ENCODE measurements at places on chromosomes 1 and 21.
A peak's percentile ranks its signal among the peaks of the same experiment; 100 is the strongest.

GRCh38 chr1:200392625-200393185 lies 17.1 kb downstream of the ZNF281 start:
- no peak for DNase-seq

DNA sequence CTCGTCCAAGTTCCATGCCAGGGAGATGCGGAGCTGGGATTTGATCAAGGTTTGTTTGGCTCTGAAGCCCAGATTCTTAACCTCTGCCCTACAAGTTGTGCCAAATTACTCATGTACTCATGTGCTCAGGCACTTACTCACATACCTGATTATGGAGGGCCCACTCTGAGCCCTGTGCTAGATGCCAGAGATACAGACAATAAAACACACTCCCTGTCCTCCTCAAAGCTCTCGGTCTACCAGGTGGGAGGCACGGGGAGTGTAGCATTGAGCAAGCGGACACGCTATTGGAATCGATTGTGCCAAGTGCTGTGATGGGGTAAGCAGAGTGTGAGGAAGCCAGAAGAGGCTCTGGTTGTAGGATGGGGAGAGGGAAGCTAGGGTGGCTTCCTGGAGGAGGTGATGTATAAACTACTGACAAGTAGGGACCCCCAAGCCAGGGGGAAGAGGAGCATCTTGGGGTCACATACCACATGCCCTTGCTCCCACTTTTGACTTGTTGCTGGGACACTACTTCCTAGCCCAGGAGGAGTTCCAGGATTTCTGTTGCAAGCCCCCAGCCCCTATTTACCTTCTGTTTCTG lies 49.8 kb upstream of the IFNLR1 start:
- no peak for DNase-seq

GRCh38 chr1:29800522-29800956 lies 564.2 kb downstream of the PTPRU start:
- no peak for DNase-seq

DNA sequence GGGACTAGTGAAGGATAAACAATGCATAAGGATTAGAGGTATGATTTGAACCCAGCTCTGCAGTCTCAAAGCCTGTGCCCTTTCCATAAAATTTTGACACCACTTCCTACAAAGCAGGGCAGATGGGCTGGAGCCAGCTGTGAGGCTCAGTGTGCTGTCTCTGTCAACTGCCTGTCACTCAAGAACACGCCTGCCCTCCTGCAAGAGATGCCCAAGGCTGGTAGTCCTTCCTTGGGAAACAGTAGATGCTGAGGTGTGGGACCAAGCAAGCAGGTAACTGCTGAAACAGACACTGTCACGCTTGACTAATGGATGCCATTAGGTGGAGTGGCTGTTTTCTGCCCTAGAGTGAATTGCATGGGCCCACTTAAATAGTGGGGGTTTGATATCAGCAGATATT lies 402.0 kb downstream of the PTPRU start:
- no peak for DNase-seq

GRCh38 chr1:184994301-184994700 lies 20.0 kb upstream of the NIBAN1 start:
- no peak for DNase-seq

DNA sequence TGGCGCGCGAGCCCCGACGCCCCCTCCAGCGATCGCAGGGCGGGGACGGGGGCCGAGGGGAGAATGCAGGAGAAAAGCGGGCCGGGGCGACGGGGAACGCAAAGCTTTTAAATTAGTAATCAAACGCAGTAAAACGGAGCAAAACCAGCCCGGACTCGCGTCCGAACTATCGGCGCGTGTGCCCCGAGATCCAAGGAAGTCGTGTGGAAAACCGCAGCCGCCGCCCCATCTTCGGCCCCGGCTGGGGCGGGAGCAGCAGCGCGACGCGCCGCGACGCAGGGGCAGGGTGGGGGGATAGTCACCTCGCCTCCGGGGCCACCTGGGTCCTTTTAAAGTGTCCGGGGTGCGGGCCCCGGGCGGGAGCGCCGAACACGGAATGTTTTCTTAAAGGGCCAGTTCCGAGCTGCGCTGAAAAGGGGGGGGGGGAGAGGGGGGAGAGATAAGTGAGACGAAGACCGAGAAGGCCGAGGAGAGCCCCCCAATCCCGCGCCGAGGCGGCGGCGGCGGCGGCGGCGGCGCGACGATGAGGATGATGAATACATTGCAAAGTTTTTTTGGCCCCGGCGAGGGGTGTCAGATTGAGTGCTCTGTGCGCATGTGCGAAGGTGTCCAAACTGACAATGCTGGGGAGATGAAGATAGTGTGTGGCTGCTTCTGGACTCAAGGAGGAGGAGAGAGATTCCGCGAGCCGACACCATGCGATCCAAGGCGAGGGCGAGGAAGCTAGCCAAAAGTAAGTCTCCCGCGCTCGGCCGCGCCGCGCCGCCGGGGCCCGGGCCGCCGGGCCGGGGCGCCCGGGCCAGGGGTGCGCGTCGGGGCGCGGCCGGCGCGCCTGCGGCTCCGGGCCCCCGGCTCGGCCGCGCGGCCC lies at the start of gene PRDM16:
Gene PRDM16, plus strand, starts transcription at position 640 of the 868 bp plus-strand sequence. Its CDS starts 57 bp downstream, at position 697.
- DNase-seq = no peak

DNA sequence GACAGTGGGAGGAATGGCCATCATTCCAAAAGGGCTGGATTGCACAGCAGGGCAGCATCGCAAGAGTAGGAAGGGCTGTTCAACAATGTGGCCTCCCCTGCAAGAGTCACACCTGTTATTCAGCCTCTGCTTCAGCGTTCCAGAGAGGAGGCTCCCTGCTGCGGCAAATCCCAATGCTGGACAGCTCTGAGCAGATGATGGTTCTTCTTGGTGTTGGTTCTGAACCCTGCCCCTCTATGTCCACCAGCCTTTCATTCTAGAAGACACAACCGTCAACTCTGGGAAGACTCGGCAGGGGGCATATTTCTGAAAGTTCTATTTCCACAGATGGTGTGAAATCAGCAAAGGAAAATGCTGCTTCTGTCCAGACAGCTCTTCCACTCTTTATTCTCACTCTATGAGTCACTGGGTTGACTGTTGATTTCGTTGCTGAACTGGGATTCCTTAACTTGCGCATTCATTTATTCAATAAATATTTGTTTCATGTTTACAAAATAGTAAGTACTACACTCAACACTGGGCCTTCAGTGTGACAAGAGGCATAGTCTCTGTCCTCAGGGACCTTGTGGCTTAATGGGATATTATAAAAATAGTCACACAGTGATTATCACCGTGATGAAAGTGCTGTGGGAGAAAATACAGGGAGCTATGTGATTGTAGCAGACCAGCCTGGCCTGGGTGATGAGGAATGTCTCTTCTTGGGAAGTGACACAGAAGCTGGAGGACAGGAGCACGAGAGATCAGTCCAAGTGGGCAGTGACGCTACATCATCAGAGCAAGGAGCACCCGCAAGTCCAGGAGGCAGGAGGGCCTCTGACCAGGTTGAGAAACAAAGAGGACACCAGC lies 260.3 kb downstream of the SIPA1L2 start:
- no peak for DNase-seq

DNA sequence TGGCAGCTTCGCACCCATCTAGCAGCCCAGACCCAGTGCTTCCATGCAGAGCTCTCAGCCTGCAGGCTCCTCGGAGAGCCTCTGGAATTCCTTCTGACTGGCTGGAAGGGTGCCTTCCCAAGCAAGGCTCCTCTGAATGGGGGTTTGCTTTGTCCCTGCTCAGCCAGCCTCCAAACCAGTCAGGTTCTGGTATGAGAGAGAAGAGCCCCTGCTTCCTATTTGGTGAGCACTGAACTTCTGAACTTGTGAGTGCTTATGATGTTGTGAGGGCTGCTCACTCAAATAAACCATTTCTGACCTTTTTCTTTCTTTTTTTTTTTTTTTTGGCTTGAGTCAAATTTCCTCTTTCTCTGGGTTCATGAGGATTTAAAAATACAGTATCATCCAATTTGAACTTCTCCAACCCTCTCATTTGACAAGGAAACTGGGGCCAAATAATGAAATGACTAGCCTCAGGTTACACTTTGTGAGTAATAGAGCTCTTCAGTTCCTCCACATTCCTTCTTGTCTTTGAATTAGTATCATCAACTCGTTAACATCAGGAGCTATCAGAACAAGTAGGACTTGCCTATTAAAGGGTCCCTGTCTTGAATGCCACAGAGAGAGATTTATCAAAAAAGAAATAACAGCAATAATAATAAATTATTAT lies 39.6 kb downstream of the GFI1 start:
- no peak for DNase-seq

DNA sequence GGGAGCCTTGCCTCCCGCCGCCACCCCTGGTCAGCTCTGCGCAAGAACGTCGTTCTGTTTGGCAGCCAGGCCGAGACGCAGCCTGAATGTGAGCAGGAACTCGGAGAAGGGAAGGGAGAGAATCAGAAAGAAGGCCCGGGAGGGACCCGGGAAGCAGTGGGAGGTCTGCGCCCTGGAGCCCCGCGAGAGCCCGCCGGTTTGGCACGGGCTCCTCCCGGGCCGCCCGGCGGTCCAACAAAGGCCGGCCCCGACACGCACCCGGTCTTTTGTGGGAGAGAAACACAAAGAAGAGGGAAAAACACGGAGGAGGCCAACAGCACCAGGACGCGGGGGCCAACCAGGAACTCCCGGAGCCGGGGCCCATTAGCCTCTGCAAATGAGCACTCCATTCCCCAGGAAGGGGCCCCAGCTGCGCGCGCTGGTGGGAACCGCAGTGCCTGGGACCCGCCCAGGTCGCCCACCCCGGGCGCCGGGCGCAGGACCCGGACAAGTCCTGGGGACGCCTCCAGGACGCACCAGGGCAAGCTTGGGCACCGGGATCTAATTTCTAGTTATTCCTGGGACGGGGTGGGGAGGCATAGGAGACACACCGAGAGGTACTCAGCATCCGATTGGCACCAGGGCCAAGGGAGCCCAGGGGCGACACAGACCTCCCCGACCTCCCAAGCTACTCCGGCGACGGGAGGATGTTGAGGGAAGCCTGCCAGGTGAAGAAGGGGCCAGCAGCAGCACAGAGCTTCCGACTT lies 2.7 kb upstream of the OLIG2 start:
- no peak for DNase-seq

- no peak for DNase-seq
Observed at GRCh38 chr1:150809651-150810050, 1.6 kb upstream of the CTSK start.

- peak; percentile 74 for DNase-seq
Observed at GRCh38 chr21:37257967-37258877, 8.9 kb downstream of the VPS26C start.

GRCh38 chr21:31580866-31581276 lies 78.6 kb upstream of the SOD1 start:
- peak; percentile 82 for DNase-seq

- no peak for DNase-seq
Observed at GRCh38 chr1:67795179-67795912, 37.9 kb downstream of the GNG12 start.

DNA sequence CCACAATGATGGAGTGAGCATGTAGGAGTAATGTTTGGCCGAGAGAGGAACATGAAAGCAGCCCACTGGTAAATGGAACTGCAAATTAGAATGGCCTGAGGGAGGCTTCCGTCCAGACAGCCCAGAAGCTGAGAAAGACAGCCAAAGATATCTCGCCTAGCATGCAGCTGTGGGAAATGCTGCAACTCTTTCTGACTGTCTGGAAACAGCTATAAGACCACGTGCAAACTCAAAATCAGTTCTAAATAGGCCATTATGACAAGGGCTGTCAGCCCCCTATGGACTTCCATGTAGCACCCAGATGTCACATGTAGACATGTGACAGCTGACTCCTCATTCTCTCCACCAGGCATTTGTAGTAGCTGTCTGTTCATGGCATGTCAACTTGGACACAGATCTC lies 62.9 kb upstream of the ATP1A1 start:
- DNase-seq = no peak

GRCh38 chr1:99751877-99752504 lies 14.4 kb downstream of the FRRS1 start:
- no peak for DNase-seq

DNA sequence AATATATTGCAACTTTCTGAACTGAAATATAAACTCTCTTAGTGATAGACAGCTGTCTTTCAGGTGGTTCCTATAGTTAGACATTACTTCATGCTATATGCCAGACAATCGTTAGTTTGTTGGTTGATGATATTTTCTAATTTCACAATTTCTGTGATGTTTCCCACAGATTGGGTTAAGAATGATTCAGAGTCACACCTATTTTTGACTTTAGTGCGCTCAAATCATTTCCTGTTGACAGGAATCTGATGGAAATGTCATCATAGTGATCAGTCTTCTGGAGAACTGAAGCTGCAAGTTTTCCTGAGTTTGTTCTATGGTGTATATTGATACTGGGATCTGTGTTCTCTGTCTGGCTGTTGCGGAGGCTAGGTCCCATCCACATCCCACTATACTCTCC lies 119.7 kb downstream of the C1orf21 start:
- DNase-seq = no peak

- no peak for DNase-seq
Observed at GRCh38 chr1:86692641-86693040, 11.7 kb upstream of the SH3GLB1 start.

DNA sequence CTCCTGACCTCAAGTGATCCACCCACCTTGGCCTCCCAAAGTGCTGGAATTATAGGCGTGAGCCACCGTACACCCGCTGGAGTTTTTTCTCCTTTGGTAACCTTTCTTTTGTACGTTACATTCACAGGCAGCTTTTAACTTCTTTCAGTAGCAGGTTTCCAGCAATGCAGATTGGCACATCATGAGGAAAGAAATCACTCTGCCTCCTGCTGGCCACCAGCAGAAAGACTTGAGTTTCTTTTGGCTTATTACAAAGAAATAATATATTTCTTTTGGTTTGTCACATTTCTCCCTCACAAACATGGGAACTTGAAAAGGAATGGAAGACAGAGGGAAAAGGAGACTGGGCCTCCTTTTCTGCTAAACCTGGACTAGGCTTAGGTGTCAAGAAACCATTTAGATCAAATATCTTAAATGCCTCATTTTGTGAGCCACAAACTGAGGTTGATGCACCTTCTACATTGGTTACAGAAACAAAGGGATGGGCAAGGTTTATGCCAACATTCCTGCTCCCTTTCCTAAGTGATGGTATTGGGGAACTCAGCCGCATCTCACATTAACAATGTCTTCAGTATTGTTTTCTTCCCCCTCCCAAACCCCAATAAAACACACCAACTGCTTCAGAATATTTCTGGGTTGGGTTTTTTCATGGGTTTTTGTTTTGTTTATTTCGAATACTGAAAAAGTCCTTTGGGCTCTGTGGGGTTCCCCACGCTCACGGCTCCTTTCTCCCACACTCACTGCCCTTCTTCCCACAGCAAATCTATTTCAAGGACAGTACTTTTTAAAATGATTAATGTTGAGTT lies 7.7 kb downstream of the ENSA start:
- no peak for DNase-seq

- no peak for DNase-seq
Observed at GRCh38 chr1:19089524-19089923, 120.5 kb downstream of the UBR4 start.

DNA sequence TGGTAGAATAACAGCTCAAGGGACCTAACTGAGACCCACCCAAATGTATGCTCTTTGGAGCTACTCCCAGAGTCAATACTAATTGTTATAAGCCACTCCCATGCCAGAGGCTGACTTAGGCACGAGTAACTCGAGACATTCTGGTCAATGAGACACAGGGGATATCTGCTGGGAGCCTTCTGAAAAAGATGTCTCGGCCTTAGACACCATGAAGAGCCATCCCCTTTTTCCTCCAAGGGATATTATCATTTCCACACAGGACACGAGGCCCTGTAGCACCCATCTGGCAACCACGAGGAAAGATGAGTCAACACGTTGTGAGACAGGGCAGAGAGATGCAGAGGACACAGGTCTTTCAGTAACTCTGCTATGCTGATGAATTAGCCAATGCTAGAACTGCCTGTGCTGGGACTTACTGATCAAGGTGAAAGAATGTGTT lies 30.7 kb downstream of the ITPKB start:
- DNase-seq = no peak

Data from NCI-H187 (cell line).